ENCODE measurements at places on chromosomes 12 and 14.

DNA sequence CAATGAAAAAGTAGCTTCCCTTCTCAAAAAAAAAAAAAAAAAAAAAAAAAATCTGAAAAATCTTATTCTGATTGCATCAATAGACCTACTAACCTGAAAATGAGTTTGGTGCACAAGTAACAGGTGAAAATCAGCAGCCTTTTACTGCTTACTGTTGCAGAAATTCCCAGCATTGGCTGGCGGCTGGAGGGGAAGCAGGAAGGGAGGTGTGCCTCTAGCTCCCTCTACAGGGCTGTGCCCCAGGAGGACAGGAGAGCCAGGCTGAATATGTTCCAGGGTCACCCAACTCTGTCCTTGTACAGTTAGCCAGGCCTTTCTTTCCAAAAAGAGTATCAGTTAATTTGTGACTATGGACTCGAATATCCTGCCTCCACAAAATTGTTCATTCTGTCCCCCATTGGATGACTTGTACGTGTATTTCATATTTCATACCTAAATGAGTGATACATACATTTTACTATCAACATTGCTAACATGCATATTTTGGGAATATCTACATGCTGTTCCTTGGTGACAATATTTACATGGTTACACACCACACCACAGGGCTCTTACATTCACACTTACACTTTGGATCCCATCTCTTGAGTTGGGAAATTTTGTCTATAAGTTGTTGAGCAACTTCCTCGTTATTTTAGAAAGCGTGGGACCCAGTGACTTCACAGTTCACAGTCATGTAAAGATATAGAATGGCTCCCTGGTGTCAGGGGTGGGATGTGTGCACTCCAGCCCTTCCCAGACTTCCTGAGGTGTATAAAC lies 124.8 kb downstream of the SAMD4A start:
- DNase-seq: peak; percentile 47

- DNase-seq: no peak
Observed at GRCh38 chr14:58770491-58770982, 132.8 kb downstream of the DACT1 start.

GRCh38 chr14:47826809-47827208 lies 151.4 kb upstream of the MDGA2 start:
- no peak for DNase-seq

GRCh38 chr12:89437231-89437630 lies 84.9 kb upstream of the DUSP6 start:
- no peak for DNase-seq

GRCh38 chr14:71583194-71583593 lies 349.0 kb upstream of the RGS6 start:
- DNase-seq: no peak

DNA sequence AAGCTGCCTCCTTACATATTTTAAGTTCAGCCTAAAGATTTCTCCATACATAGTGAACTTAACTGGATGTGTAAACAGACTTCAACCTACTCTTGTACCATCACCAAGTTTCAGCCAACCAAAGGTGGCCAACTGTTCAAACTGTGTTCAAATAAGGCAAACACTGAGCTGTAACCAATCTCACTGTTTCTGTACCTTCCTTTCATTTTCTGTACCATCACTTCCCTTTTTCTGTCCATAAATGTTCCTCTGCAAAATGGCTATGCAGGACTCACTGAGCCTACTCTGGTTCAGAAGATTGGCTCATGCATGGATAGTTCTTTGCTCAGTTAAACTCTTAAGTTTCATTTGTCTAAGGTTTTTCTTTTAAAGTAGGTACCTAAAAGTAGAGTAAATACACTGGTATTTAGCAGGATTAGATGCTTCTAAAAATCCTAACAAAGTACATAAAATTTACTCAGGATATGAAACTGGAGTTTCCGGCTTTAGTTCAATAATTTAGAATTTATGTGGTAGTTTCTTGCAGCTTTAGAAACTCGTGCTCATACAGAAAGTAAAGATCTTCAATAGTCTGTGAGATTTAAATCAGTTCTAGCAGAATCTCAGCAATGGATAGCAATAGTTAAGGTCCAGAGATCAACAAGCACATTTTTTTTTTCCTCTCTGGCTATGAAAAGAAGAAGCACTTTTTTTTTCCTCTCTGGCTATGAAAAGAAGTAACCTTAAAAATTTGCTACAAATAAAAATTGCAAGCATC lies 282.0 kb upstream of the PPFIA2 start:
- DNase-seq: no peak

- DNase-seq: no peak
Observed at GRCh38 chr14:99758121-99758821, 34.9 kb upstream of the EML1 start.

- peak; percentile 64 for DNase-seq
Observed at GRCh38 chr12:119989731-119990381, 820 bp downstream of the BICDL1 start.

DNA sequence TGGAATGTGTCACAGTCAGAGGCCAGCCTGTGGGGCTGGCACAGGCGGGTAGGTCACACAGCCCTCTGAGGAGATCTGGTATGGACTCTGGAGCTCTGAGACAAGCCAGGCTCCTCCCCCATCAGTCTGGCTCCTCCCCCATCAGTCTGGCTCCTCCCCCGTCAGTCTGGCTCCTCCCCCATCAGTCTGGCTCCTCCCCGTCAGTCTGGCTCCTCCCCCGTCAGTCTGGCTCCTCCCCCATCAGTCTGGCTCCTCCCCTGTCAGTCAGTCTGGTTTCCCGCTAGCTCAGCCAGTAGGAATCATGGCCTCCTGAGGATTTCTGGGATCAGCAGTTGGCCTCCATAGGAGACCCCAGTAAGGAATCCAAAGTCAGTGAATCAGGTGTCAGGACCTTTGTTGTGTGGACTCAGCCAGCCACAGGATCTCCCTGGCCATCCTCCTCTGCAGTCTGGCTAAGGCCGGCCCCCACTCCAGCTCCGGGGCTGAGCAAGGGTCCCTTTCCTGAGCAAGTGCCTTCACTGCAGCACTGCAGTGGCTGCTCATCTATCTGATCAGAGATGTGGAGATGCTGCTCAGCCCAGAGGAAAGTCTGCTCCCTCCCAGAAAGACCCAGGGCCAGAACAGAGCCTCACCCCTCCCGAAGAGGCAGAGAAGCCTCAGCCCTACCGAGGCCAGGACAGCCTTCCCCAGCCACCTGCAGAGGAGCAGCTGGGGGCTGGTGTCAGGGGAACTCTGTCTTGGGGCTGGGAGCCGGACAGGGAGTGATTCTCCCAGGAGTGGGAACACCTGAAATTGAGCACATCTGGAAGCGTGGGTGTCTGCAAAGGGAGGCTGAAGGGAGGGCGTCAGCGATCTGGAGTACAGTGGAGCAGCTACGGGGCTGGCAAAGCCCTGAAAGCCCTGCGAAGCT lies 35.7 kb downstream of the IQSEC3 start:
- no peak for DNase-seq

DNA sequence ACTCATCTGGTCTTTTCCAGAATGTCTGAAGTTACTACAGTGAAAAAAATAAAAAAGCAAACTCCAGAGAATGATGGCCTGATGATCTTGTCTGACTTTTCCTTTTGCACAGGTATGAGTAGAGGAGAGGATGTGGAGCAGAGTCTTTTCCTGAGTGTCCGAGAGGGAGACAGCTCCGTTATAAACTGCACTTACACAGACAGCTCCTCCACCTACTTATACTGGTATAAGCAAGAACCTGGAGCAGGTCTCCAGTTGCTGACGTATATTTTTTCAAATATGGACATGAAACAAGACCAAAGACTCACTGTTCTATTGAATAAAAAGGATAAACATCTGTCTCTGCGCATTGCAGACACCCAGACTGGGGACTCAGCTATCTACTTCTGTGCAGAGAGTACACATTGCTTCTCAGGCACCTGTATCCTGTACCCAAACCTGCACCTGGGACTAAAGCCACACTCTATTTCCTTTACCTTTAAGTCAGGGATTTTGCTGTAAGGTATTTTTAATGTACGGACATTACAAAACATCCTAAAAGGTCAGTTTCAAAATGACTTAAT lies 75.8 kb upstream of the OR4E1 start:
- DNase-seq: no peak

GRCh38 chr12:27293463-27293862 lies 39.2 kb upstream of the BMAL2 start:
- DNase-seq: no peak

- no peak for DNase-seq
Observed at GRCh38 chr12:114403690-114404066, 2.3 kb downstream of the TBX5 start.

DNA sequence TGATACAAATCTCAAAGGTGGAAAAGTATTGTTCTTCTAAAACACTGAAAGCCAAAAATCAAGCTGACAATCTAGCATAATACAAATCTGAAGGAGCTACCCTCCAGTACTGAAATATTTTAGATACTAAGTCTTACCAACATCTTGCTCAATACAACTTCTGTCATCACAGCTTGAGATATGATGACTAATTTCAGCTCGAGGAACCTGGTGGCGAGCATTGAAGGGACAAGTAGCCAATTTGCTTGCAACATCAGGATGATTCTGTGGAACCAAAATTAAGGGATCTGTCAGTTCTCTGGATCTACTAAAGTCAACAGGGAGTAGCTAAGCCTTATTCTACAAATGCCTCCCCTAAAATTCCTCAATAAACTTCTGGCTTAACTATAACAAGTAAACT lies 10.4 kb downstream of the GTSF1 start:
- DNase-seq: no peak

GRCh38 chr14:68476212-68477109 lies 316.4 kb downstream of the ZFP36L1 start:
- DNase-seq: no peak

- DNase-seq: peak; percentile 46
Observed at GRCh38 chr14:65101631-65102440, 481 bp downstream of the MAX start.

DNA sequence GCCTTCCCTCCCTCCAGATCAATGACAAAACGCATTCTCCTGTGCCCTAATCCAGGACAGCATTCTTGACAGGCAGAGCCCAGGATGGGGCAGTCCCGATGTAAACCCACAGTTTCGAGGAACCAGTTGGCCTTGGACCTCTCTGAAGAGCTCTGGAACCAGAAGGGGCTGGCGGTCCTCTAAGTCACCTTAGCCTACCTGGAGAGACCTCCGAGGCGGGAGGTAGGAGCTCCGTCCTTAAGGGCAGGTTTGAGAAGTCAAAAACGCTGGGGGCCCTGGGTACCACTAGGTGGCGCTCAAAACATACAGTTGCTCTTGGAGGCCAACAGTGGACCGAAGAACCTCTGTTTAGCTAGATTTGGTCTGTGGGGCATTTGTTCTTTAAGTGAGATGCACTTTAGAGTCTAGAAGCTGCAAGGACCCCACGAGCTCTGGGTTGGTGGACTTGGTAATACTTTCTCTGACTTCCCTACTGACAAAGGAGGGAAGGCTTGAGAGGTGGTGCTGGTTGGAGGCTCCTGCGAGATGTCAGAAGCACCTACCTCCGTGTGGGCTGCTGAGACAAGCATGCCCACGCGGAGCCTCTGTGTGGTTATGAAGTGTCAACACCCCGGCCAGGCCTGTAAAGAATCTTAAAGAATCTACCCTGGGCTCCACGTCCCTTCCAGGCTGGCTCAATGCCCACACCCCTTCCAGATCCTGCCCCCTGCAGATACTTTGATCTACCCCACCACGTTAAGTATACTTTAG lies 74.8 kb upstream of the CHST11 start:
- peak; percentile 87 for DNase-seq

GRCh38 chr12:24153079-24153478 lies 203.6 kb upstream of the SOX5 start:
- DNase-seq: no peak

- DNase-seq: no peak
Observed at GRCh38 chr14:105817971-105818711, 291.8 kb downstream of the TMEM121 start.

DNA sequence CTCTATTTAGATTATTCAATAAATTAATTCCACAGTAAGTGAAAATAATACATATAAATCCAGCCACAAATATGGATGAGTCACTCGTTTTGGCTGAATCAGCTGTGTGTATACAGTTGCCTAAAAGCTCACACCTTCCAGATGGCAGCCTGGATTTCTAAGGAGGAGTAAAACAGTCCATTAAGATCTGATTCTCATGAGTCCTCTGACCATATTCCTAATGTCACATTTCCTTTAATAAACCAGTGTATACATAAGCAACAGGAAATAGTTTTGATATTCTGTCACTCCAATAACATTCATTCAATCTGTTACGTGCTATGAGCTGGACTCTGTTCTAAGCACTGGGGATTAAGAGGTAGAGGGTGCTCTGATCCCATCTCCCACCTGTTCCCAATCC lies 21.8 kb downstream of the MDM1 start:
- no peak for DNase-seq

DNA sequence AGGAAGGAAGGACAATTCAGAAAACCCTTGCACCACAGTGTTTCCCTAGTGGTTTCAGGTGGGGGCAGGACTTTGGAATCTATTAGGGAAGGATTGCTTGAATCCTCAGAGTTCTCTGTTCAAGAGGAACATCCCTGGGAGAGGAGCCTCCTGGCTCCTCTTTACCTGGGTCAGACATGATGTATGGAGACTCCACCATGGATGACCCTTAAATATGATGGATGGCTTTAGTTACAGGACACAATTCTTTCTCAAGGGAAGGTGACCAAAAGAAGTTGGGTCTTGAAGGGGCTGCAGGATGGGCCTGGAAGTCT lies 396.6 kb downstream of the NRXN3 start:
- DNase-seq: no peak

DNA sequence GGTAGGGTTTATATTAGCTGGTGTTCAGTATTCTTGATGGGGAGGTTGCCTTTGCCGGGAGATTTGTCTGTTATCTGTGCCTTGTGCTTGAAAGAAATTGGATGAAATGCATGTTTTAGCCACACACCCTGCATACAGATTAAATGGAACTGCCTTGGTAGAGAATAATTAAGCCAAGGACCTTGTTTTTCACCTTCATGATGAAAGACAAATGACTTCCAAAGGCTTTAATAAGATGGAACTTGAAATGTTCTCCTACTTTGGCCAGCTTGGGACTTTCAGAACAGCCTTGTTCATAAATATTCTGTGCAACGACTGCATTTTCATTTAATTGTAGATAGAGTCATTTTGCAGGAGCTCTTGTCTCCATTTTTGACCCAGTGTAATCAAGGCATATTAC lies 21.2 kb downstream of the JDP2 start:
- DNase-seq: no peak

DNA sequence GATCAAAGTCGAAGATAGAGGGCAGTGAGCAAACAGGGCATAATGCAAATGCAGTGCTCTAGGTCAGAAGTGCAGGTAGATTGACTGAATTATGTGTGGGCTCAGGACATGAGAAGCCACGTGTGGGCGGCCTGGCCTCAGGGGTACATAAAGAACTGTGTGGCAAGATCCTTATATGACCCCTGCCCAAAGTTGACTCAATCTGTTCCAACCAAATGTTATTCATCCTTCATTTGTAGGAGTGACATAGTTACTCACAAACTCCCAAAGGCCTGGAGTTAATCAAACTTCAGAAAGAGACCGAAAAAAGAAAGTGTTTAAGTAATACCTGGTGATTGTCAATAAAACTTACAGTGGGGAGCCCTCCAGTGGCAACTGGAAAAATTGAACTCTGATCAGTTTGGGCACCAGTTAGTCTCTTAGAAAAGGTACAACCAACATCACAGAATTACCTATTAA lies 150.4 kb upstream of the FAR2 start:
- no peak for DNase-seq

- no peak for DNase-seq
Observed at GRCh38 chr12:106170285-106170684, 31.5 kb upstream of the NUAK1 start.

GRCh38 chr14:91061056-91061887 lies 831 bp upstream of the RPS6KA5 start:
- no peak for DNase-seq

GRCh38 chr12:91037276-91037675 lies 20.5 kb downstream of the KERA start:
- no peak for DNase-seq
